Activated T-cell treated with anti-CD3 and anti-CD28 coated beads for 24 hours (primary cell): ENCODE measurements at places on chromosomes 2 and 18.
A peak's percentile ranks its signal among the peaks of the same experiment; 100 is the strongest.

DNA sequence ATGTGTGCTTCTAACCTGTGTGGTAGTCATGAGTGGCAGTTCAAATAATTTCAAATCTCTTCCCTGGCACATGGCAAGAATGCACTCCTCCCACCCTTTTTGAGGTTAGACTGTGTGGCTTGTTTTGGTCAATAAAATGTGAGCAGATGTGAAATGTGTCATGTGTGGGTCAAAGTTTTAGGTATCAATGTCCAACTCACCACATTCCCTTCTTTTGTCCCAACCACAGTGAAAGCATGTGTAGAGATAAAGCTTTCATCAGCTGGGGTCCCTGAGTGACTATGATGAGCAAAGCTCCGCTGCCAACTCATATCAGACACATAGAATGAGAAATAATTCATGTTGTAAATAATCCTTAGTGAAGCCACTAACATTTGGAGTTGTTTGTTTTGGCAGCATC lies 118.2 kb downstream of the PAX3 start:
- DNase-seq: no peak

- DNase-seq: no peak
Measured at GRCh38 chr2:94871226-94872087, at the start of gene TEKT4. Gene TEKT4 (plus strand): TSS chr2:94871430. CDS start chr2:94871580, 150 bp downstream.

DNA sequence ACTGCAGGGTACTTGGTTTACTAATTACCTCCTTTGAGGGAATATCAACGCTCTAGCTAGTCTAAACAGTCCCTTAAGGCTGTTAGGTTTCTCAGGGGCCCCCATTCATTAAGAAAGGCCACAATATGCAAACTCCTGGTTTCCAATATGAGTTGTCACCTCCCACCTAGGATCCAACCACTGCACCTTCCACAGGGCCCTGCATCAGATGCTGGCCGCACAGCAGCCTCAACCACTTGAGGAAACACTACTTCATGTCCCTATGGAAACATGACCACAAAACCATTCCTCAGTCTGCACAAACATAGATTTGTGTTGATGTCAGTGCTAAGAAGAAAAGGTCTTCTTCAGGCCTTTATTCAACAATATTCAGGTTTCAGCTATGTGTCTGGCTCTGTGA lies 40.9 kb downstream of the STAT4 start:
- peak; percentile 48 for DNase-seq

DNA sequence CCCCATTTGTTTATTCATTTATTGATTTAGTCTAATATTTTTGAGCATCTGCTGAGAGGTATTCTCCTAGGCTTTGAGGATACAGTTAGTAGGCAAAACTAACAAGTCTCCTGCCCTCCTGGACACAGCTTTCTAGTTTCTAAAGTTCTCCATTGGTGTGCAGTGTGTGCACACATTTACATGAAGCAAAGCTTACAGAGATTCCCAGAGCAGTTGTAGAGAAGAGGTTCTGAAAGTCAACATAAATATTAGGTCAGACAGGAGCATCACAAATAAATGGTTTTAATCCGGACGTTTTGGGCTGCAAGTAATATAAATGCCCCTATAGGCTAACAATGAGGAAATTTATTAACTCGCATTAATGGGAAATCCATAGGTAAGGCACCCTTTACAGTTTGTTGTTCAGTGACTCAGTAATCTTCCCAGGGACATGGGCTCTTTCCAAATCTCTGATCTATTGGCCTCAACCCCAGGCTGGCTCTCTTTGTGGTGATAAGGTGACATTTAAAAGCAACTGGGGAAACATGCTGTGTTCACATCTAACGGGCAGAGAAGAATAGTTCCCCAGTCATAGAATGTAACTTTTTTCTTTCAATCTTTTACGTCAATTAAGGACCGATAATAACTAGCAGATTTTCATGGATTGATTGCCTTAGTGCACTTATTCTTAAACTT lies 407.2 kb downstream of the PTPRM start:
- DNase-seq: no peak

GRCh38 chr2:22126106-22126505 lies 1002.3 kb downstream of the TDRD15 start:
- no peak for DNase-seq

- no peak for DNase-seq
Measured at GRCh38 chr18:62634458-62634857, 80.9 kb upstream of the PHLPP1 start.

- no peak for DNase-seq
Measured at GRCh38 chr2:1238598-1239138, 174.6 kb upstream of the TPO start.

- no peak for DNase-seq
Measured at GRCh38 chr2:231720292-231720986, 12.1 kb downstream of the PTMA start.
